Activated naive CD4-positive, alpha-beta T cell treated with anti-CD3 and anti-CD28 coated beads, Interleukin-2, amount 10 ng/mL, durations not matched to agents 7 days and 5 days (primary cell): ENCODE measurements at places on chromosomes 7 and 10.

- DNase-seq = no peak
Observed at GRCh38 chr7:120168066-120168465, 104.9 kb upstream of the KCND2 start.

- no peak for DNase-seq
Observed at GRCh38 chr10:15124908-15125307, 27.8 kb downstream of the RPP38 start.

DNA sequence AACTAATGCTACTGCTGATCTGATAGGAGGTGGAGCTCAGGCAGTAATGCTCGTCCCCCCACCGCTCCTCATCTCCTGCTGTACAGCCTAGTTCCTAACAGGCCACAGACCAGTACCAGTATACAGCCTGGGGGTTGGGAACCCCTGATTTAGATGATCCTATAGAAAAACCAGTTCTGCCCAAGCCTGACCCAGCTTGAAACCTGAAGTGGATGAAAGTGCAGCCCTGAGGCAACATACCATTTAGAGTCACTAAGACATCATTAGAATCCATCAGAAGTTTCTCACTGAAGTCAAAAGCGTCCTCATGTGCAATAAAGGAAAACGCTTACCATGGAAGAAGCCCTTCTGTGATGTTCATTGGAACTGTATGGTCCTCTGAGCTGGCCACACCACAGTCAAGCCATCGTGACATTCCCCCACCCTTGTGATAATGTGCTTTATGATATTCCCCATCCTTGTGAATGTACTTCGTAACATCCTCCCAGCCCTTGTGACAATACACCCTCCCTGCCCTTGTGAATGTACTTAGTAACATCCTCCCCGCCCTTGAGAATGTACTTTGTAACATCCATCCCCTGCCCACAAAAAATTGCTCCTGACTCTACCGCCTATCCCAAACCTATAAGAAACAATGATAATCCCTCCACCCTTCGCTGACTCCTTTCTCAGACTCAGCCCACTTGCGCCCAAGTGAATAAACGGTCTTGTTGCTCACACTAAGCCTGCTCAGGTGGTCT lies 65.9 kb upstream of the HECTD2 start:
- no peak for DNase-seq

DNA sequence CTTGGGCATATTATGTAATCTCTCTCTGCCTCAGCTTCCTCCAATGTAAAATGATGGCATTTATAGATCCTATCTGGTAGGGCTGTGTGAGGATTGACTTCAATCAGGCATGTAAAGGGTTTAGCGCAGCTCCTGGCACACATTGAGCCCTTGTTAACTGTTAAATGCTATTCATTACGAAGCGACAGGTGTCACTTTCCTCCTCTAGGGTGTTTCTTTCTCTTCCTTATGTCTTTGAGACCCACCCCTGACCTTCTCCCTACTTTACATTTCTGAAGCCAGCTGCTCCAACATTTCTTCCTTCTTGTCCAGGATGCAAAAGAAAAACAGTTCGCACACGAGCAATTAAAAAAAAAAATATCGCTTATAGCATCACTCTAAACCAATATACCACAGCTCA lies 5.7 kb upstream of the R3HCC1L start:
- DNase-seq = no peak

GRCh38 chr10:43012578-43012977 lies 64.3 kb upstream of the RET start:
- DNase-seq = no peak

DNA sequence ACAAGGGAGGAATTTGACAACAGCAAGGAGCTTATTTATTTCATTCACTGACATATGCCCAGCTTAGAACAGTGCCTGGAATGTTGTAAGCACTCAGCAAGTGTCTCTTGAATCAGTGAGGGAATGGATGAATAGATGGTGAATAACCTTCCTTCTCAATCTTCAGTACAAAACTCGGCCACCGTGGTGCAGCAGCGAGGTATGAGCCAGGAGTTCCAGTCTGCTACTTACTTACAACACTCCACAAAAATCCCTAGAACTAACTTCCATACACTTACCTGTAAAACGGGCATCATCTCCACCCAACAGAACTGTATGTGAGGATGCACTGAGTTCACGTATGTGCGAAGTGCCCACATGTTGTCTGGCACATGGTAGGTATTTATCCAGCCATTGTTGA lies 237.4 kb downstream of the WDR11 start:
- no peak for DNase-seq

GRCh38 chr10:116712989-116713543 lies 29.3 kb downstream of the HSPA12A start:
- DNase-seq = no peak

- DNase-seq = no peak
Observed at GRCh38 chr10:109887243-109887642, 36.1 kb downstream of the XPNPEP1 start.

DNA sequence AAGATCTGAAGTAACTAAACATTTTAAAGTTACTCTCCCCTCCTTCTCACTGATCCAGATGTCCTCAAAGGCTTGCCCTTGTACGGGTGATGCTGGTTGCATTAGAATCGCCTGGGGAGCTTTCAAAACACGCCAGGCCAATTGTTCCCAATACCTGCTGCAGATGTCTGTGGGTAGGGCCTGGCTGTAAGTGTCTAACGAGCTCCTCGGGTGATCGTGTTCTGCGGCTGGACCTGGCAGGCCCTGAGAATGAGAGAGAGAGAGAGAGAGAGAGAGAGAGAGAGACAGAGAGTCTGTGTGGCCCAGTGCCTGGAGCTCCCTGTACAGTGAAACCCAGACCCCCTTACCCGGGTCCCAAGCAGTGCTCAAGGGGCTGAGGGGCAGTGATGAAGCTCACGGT lies 8.4 kb downstream of the COL13A1 start:
- no peak for DNase-seq

DNA sequence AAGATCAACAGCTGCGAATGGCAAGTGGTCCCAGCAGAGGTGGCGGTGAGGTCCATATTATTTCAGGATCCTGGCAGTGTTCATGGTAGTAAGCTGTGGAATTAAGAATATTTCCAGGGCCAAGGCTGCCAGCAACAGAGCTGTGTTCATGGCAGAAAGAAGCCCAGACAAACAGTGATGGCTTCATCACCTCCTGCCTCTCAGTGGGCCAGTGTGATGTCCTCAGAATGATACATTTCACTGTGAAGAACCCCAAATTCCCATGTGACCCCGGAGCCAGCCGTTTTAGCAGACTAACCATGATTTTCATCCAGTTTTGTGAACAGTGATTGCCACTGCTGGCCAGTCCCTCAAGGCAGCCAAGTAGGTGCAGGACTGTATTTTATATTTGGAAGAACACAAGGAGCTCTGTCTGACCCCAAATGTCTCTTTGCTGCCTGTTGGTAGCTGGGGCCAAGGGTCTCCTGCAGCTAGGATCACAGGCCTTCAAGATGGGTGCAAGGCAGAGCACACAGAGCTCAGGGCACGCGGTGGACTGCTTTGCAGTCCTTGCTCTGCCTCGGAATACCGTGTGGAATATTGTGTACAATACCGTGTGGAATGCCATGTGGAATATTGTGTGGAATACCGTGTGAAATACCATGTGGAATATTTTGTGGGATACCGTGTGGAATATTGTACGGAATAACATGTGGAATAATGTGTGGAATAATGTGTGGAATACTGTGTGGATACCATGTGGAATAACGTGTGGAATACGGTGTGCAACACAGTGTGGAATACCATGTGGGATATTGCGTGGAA lies 132.3 kb upstream of the CHST15 start:
- peak; percentile 68 for DNase-seq

DNA sequence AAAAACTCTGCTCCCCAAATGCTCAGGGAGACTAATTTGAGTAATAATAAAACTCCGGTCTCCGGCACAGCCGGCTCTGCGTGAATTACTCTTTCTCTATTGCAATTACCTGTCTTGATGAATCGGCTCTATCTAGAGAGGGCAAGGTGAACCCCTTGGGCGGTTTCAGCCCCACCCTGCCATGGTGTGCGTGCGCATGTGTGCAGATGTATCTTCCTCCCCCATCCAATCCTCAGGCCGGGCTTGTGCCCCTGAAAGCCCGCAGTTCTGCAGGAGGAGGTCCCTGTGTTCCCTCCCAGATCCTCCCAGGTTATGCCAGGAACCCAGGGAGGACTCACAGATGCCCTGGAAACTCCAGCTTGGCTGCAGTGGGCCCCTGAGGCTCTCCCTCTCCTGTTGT lies 48.3 kb upstream of the MYL10 start:
- DNase-seq = no peak

DNA sequence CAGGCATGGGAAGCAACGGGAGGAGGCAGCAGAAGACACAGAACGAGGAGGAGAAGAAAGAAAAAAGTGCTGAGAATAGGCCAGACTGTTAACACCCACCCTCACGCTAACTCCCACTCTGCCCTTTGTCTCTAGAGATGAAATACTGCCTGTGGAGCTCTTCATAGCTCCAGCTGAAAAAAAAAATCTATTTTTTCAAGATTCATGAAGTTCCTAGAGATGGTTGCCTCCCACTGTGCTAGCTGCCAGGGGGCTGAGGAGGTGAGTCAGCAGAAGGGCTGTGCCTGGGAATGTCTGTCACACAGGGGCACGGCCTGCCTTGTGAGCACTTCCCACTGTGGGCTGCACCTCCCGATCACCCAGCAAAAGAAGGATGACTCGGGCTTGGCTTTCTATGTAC lies 144.5 kb downstream of the RNF216 start:
- no peak for DNase-seq

- no peak for DNase-seq
Observed at GRCh38 chr7:70387217-70387616, 744.7 kb upstream of the GALNT17 start.

- DNase-seq = no peak
Observed at GRCh38 chr10:49664006-49664841, 15.2 kb upstream of the C10orf53 start.

- peak; percentile 82 for DNase-seq
Observed at GRCh38 chr10:17026686-17027485, 102.7 kb downstream of the CUBN start.

DNA sequence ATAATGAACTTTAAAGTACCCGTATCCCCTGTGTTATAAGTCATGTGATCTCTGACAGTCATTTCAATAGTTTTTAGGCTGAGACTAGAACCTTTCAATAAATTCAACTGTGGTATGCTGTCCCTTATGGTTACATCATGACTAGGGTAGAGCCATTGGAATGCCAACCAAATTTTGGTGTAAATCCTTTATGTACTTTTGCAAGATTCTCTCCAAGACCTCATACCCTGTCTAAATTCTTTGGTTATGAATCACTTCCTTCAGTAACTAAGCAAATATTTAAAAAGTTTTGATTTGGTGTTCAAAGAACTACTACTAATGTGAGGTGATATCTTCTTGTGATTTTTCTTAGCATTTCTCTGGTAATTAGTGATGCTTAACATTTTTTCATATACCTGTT lies 20.8 kb upstream of the OR6B1 start:
- no peak for DNase-seq
